ENCODE measurements at places on chromosomes 2 and 18.

DNA sequence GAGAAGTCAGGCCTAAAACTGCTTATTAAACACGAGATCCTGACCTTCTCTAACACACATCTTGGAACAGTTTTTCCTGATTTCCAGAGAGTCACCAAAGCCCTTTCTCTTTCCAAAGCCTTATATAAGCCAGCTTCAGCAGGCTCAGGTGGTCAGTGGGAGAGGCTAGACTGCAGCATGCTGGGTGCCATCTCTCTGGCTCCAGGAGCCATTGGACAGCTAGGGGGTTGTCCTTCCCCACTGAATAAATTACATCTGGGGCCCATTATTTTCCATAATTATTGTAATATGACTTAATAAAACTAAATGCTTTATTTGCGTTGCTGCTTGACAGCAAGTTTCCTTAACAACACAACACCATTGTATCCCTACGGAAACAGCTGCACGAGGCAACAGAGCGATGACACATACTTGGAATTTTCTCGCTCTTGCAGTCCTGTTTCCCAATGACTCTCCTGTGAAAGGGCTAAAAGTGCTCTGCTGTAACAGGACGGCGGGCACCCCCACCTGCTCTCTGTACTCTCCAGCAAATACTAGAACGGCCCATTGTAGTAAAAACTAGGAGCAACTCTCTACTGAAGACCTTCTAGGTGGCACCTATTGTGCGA, 160.6 kb downstream of the RNF144A start:
- peak; percentile 5 for DNase-seq

DNA sequence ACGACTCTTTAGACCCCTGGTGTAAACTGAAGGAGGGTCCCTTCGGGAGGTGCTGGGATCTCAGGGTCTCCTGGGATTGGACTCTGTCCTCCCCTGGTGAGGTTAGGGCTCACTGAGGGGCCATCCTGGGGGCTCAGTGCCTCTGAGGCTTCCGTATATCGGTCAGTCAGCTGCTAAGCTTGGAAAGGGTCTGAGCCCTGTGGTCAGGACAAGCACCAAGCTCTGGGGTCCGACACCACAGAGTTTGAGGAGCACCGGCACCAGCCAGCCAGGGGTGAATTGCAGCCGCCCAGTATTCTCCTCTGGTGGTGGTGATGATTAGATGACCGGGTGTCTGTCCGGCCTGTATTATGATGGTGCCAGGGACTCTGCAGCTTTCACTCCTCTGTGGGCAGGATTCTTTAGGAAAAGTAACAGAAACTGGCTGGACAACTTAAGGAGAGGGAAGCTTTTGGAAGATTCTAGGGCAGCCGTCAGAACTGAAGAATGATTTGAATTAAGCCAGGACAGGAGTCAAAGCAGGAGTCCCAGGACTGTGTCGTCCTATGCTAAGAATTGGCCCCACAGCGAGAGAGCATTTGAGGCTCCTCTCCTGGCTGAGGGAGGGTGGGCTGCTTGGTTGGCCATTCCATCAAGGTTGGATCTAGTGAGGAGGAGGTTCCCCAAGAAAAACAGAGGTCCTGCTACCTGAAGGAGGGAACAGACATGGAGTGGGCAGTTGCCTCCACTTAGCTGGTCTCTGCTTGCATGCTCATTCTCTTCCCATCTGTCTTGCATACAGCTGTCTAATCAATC, 158.6 kb upstream of the HS6ST1 start:
- no peak for DNase-seq

DNA sequence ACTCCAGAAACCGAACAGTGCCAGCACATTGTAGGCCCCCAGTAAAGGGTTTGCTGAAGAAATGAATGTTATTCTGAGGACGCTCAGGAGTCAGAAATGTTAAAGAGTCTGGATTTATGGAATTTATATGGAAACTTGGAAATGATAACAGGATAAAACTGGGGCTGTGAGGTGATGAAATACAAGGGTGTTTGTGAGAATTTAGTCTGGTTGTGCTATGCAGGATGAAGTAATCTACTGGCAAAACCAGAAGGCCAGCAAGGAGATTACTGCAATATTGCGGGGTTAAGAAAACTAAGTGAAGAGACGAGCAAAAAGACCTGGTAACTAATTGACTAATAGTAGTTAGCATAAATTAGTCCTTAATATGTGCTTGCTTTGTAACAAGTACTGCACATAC, 467.8 kb downstream of the ZEB2 start:
- peak; percentile 50 for DNase-seq

GRCh38 chr2:170596576-170596975, 118.6 kb upstream of the SP5 start:
- DNase-seq, result no peak

GRCh38 chr2:61380056-61380881, 90.6 kb downstream of the USP34 start:
- DNase-seq, result peak; percentile 98
